ENCODE measurements at places on chromosomes 5 and 9. TPM values are rescaled to one million over a fixed set of nuclear protein-coding genes. Genes with fewer than 3 reads are reported as not detected.
A peak's percentile ranks its signal among the peaks of the same experiment; 100 is the strongest.

TAF1L gene
- polyA plus RNA-seq = not detected

GRCh38 chr5:31500256-31500655, 31.6 kb downstream of the DROSHA start:
- DNase-seq = no peak

GRCh38 chr5:39226558-39226957, 7.2 kb upstream of the FYB1 start:
- DNase-seq = no peak

DNA sequence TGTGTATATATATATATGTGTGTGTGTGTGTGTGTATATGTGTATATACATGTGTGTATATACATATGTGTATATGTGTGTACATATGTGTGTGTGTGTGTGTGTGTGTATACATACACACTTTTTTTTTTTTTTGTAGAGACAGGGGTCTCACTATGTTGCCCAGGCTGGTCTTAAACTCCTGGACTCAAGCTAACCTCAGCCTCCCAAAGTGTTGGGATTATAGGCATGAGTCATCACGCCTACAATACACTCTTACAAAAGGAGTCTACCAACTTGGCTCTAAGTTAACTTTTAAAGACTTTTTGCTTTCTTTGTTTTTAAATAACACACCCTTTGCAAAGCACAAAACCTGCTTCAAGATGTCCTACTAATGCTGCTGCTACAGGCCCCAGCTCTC, 2.1 kb downstream of the C9orf78 start:
- DNase-seq = no peak

DNA sequence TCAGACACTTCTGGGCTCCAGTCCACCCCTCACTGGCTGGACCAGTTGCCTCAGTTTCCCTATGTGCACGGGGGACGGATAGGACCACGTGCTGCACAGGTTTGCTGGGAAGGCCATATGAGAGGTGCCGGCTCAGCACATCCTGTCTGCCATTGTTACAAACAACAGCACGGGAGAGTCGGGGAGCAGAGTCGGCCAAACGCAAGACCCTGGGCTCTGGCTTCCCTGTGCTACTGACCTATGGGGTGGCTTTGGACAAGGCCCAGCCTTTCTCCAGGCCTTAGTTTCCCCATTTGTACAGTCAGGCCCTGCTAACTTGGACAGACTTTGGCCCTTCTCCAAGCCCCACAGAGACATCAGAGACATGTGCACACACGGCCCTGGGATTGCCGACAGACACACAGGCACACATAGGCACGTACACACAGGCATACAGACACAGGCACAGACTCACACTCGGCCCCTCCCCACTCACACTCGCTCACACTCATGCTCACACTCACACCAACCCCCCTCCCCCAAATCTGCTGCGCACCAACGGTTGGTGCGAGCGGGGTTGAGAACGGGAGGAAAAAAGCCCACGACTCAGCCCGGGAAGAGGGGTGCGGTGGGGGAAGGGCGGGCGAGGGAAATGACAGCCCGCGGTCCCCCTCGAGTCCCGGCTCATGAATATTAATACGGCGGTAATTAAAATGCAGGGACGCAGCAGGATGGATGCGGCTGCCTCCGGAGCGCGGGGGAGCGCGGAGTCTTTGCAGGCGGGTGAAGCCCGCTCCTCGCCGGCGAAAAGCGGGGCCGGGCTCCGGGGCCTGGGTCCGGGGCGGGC, 133.0 kb downstream of the C9orf50 start:
- DNase-seq = peak; percentile 69

GRCh38 chr5:14715481-14715880, 51.0 kb downstream of the OTULIN start:
- DNase-seq = no peak

DNA sequence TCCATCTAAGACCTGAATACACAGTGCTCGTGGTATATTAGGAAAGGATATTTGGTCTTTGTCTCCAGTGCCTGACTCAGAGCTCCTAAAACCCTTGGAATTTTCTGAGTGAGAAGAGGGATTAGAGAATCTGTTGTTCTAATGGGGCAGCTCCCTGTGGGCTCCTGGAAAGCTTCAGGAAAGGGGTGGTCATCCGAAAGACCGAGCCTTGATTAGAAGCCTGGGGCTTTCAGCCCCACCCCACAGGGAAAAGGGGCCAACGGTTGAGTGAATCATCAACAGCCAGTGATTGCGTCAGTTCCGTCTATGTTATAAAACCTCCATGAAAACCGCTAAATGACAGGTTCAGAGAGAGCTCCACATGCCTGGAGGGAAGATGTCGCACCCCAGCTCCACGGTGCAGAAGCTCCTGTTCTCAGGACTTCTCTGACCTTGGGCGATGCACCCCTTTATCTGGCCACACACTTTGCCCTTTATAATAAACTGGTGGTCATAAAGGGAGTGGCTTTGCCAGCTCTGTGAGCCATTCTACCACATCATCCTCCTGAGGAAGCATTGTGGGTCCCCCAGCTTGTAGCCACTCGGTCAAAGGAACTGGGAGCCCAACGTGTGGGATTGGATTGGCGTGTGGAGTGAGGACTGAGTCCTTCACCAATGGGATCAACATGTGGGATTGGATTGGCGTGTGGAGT, 71.0 kb upstream of the ICE1 start:
- no peak for DNase-seq

DNA sequence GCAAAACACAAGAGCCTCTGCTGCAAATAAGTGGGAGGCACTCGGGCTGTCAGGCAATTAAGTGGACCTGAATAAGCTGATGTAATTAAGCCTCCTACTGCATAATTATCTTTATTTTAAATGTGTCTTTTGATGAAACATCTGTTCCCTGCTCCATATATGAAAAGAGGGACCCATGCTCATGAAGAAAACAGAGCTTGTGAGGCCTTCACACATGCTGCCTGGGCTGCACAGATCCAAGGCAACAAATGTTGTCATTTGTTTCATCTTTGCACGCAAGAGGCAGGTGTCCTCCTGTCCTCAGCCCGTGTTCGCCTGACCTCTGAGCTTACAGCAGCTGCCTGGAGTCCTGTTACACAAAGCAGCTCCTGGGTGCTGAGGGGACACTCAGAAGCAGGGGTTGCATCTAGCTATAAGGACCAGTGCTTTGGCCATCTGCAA, 381.1 kb downstream of the ZNF608 start:
- no peak for DNase-seq

All from B cell (primary cell).